Thymus (tissue), 14 donors: ENCODE measurements at places on chromosomes 1 and 21. TPM values are rescaled to one million over a fixed set of nuclear protein-coding genes. Genes with fewer than 3 reads are reported as not detected.

SYT6 gene
- 0.09 TPM for total RNA-seq

DNA sequence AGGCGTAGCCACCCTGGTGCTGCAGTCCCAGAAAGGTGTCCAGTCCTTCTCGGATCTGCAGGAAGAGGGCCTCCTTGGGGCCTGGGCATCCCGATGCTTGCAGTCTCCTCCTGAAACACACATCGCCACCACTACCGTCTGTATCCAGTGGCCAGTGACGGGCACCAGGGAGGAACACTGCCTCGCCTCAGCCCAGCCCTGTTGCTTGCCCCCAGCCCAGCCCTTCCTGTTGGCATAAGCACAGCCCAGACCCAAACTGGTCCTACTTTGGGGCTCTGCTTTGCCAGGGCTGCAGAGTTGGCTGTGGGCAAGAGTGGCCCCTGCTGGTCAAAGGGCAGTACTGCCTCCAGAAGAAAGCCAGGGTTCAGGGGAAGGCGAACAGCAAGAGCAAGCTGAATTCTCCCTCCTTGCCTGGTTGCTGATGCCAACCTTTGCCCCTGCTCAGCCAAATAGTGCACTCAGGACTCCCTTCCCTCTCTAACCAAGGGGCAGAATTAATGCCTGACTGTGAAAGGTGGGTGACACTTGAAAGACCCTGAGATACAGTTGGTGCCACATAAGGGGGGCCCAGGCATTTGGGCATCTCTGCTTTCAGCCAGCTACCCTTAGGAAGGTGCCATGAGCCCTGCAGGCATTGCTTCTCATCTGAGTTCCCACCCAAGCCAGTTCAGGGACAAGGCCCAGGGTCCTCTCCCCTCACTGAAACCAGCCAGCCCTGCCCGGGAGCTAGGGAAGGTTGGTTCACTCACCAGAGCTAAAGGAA lies 11.1 kb upstream of the ARHGEF2 start:
- peak; percentile 59 for DNase-seq
- H3K27ac ChIP-seq: no peak overlapping the region
- H3K27me3 ChIP-seq: no peaks in the 10 kb centered on the region
- H3K4me3 ChIP-seq: no peak overlapping the region

DNA sequence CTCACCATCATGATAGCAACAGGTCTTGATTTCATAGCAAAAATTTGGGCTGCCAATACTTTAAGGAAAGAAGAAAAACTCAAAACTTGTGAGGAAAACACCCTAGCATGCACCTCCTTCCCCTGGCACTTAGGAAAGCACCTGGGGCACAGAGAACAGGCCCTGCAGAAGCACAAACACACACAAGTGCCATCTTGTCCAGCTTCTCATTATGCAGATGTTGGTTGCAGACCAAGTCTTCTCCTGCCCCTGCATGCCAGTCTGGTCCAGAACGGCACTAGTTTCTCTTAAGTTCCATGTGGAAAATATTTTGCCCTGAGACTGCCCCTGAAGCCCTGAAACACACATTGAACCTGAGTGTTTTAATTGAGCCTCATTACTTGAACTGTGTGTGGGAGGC lies 6.3 kb upstream of the ETV3 start:
- H3K4me3 ChIP-seq: no peak overlapping the region
- H3K27ac ChIP-seq: no peak overlapping the region
- H3K36me3 ChIP-seq: no peaks in the 10 kb centered on the region
- peaks cover 3% of the 10 kb centered on the region for H3K27me3 ChIP-seq
- no peak for DNase-seq

LCE3E gene
- not detected for total RNA-seq

DNA sequence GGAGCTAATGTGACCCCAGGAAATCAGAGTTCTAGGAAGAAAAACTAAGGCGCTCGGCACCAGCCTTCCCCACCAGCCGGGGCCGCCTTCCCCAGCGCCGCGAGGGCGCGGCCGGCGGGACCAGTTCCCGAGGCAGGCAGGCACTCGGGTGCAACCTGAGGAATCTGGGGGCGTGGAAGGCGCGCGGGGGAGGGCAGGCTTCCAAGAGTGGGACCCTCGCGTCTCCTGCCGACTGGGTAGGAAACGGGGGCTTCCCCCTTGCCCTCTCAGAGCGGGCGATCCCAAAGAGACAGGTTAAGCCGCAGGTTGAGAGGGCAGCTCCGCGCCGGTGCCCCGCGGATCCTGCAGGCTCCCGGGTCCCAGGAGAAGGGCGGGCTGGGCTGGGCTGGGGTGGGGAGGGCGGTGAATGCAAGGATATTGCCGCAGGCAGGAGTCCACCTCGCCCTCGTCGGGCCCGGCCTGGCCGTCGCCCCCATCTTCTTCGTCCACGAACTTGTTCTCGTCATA lies 431 bp downstream of the ARPC5 start:
- H3K27ac ChIP-seq: peak overlapping the region; percentile 93
- peak overlapping the region; percentile 90 for H3K4me3 ChIP-seq
- H3K4me1 ChIP-seq: peaks cover 4% of the 10 kb centered on the region
- no peaks in the 10 kb centered on the region for H3K27me3 ChIP-seq
- no peaks in the 10 kb centered on the region for H3K36me3 ChIP-seq

SEMA6C gene
- 1.5 TPM for total RNA-seq

RGS13 gene
- 0.28 TPM for total RNA-seq

DNA sequence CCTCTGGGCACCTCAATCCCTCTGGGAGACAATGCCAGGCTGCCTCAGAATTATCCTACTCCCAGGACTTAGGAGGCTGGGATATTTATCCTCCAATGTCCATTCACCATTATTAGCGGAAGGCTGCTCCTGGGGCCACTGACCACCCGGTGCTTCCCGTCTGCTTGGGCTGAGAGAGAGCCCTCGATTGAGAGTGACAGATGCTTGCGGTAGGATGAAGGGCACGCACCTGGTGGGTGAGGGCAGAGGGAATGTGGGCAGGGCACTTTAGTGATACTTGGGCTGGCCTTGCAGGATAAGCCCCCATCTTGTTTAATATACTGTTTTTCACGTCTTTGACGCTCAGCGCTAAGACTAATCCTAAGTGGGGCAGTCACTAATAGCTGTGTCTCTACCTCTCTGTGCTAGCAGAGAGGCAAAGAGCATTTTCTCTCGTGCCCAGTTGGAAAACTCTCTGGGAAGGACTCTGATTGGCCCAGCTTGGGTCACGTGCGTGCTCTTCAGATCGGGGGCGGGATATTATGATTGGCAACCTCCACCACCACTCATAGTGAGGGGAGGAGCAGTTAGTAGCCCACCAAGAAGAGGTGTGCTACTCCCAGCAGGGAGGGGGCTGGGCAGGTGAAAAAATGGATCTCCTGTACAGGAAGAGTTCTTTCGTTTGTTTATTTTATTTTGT lies 10.6 kb upstream of the PARS2 start:
- no peak overlapping the region for H3K4me3 ChIP-seq
- DNase-seq: no peak
- H3K36me3 ChIP-seq: no peaks in the 10 kb centered on the region
- no peak overlapping the region for H3K27ac ChIP-seq

DNA sequence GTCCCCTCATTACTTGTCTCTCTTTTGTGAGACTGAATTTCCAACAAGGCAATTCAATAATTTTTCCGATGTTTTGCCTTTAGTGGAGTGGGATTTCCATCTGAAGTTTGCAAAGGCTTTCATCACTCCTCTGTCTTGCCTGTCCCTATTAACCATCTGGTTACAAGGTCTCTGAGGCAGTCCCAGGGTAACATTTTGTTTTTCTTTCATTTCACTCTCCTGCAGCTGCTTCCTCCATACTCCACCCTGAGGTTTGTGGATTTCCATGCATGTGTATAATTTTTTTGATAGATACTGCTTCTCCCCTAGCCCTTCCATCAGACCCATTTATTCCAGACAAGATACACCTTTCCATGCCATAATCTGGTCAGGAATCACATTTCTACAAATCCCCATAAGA lies 366.8 kb downstream of the PTBP2 start:
- no peaks in the 10 kb centered on the region for H3K27me3 ChIP-seq
- no peak for DNase-seq
- H3K4me1 ChIP-seq: no peaks in the 10 kb centered on the region
- H3K4me3 ChIP-seq: no peak overlapping the region
- no peaks in the 10 kb centered on the region for H3K36me3 ChIP-seq

DNA sequence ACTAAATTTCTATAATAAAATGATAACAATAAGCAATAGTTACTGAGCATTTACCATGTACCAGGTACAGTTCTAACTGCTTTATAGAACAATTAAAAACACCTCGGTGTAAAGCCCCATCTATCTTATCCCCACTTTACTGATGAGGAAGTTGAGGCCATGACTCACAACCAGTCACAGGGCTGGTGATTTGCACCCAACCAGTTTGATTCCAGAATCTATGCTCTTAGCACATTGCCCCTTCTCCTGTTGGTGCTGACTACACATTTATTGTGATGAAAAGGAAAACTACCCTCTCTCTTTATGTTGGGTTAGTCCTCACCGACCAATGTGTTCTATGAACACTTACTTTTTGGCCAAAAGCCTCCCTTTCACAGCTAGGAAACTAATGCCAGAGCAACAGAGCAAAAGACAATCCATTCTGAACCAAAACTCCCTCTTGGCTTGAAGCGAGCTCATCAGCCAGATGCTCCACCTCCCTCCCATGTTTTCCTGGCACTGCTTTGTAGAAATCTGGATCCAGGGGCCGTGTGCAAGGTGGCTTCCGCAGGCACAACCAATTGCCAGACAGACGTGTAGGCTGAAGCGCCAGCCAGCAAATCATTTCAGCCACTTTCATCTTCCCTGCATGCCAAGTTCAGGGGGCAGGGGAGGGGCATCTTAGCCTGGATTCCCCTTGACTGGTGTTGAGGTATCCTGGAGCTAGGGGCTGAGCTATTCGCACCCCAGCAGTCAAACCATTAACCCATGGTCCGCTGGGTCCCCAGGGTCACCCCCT lies 32.0 kb upstream of the SLC30A1 start:
- no peaks in the 10 kb centered on the region for H3K36me3 ChIP-seq
- no peaks in the 10 kb centered on the region for H3K27me3 ChIP-seq
- DNase-seq: no peak

- no peak overlapping the region for H3K4me3 ChIP-seq
- no peaks in the 10 kb centered on the region for H3K4me1 ChIP-seq
- peaks cover 22% of the 10 kb centered on the region for H3K36me3 ChIP-seq
These were observed 62.0 kb downstream of the NVL start for GRCh38 chr1:224267925-224268324.

ASCL5 gene
- total RNA-seq: not detected

GRCh38 chr1:86750530-86750929 lies 46.2 kb downstream of the SH3GLB1 start:
- peaks cover 8% of the 10 kb centered on the region for H3K36me3 ChIP-seq
- H3K27ac ChIP-seq: no peak overlapping the region
- H3K4me3 ChIP-seq: no peak overlapping the region
- no peak for DNase-seq
- no peaks in the 10 kb centered on the region for H3K4me1 ChIP-seq
